Vagina (tissue), 2 donors: ENCODE measurements at places on chromosomes 13 and 19.

GRCh38 chr13:98707281-98707999 lies 45.0 kb downstream of the SLC15A1 start:
- no peak for DNase-seq

DNA sequence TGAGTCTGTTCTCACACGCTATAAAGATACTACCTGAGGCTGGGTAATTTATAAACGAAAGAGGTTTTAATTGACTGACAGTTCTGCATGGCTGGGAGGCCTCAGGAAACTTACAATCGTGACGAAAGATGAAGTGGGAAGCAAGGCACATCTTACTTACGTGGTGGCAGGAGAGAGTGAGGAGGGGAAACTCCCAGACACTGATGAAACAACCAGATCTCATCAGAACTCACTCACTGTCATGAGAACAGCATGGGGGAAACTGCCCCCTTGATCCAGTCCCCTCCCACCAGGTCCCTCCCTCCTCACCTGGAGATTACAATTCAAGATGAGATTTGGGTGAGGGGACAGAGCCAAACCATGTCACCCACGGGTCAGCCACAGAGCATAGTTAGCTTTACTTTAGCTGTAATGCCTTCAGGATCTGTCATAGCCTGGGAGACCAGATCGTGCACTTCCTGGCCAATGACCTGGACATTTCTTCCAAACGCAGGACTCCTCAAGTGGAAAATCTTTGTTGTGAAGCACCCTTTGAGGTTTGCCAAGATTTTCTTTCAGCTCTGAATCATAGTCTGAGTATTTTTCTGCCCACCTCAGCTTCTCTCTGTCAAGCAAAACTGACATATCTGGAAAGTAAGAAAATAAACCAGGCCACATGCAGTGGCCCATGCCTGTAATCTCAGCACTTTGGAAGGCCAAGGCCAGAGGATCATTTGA lies 25.2 kb upstream of the HIF3A start:
- DNase-seq, result no peak

DNA sequence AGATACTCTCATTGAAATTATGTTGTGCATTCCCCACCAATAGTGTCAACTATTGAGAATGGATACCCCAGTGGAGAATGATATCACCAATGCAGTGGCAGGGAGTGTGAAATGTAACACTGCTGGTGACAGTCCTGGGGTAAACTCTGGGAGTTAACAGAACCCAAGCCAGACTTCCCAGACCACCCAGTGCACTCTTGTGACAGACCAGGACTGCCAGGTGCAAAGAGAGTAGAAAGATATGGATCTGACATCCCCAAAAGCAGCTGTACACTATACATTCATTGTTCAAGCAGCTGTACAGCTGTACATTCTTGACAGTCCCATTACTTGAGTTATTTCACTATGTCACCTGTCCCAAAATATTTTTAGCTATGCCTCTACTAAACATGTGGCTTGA lies 886.6 kb downstream of the DIAPH3 start:
- no peak for DNase-seq

GRCh38 chr19:8269724-8270123 lies 38.4 kb downstream of the CD320 start:
- DNase-seq, result no peak

DNA sequence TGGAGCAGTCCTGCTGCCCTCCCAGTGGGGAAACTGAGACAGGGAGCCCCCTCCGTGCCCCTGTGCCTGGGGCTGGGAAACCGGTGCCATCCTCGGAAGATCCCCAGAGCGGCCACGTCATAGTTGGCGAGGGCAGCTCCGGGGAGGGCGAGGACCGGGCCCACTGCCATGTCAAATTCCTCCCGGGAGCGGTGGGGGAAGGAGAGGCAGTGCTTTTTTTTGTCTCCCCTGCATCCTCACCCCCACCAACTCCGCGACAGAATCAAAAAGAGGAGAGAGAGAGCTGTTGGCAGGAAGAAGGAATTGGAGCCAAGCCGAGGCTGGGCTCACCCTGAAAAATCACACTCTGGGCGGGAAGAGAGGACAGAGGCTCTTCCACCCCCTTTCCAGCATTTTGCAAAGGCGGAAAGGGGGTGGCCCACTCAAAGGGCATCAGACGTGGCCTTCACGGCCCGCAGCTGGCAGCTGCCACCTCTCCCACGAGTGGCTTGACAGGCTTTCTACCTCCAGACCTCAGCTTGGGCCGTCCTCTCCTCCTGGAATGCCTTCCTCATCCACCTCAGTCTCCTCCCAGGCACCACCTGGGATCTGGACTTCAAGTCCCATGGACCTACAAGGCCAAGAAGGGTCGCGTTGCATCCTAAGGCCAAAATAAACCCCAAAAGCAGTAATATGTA lies 19.6 kb upstream of the NFIC start:
- no peak for DNase-seq

DNA sequence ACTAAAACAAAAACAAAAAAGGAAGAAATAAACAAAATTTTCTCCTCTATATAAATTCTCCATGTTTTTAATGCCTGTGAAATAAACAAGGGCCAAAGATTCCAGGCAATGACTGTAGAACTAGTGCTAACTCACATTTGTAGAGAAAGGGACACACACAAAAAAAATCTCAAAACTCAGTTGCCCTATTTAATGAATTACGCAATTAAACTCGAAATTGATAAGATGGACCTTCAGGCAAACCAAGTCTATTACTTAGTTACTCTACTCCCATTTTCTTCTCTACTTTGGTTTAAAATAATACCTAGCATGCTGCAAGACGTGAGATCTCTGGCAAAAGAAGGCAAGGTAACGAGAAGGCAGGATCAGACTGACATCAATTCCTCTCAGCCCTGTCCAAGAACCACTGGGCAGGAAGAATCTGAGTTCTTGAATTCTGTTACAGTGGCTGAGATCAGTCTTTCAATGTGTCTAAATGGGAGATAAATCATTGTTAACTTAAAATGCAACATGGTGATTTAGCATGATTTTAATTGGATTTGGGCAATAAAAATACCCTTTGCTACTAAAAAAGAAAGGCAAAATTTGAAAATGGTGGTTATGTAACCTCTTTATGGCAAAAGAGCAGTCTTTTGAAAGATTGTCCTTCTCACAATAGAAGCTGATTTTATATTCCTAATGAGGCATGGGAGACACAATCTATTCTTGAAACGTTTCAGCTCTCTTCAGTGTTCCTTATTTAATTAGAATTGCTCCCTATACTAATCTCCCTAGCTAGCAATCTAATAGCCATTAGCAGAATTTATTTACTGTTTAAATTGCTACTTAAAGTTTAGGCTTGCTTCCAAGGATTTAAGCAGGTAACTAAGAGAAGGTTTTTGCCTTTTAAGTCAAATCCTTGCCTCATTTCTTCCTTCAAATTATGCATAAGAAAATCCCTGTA lies 25.9 kb downstream of the SPRY2 start:
- DNase-seq, result no peak

DNA sequence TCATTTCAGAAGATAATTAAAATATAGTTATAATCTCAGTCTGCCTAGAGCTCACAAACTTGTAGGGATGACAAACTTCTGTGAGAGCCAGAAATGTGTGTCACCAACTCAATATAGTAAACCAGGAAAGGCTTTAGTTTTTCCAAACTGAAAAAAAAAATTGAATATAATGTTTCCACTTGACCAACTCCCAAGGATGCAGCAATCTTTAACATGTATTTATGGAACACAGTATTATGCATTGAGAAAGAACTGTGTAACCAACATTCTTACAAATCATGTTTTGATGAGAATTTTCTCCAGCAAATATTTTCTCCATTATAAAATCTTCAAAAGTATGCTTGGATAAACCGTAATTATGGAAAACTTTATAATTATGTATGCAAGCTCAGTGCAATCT lies 50.1 kb upstream of the KLF12 start:
- DNase-seq, result no peak

DNA sequence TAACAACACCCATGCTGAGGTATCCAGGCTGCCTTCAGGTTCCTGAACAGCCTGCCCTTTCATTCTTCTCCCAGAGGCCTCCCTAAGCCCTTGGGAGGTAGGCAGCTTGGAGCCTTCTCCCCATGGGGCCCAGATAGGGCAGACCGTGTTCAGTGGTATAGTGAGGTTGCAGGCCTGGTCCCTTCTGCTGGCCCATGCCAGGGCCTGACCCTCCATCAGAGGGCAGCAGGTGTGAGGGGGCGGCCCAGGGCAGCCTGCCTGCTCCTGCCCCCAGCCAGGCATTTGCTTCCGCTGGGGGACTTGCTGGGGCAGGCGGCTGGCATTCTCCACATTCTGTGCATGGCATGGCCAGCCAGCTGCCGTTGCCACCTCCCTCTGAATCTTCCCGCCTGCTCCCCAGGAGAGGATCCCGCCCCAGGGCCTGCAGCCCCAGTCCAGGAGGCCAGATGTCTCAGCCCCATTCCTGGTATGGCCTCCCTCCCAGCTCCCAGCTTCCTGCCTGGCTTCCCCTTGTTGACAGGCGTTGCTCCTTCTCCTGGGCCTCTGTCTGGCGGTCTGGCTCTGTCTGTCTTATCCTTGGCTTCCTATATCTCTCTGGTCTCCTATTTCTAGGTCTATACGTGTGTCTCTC lies 8.9 kb downstream of the CIC start:
- DNase-seq, result no peak

DNA sequence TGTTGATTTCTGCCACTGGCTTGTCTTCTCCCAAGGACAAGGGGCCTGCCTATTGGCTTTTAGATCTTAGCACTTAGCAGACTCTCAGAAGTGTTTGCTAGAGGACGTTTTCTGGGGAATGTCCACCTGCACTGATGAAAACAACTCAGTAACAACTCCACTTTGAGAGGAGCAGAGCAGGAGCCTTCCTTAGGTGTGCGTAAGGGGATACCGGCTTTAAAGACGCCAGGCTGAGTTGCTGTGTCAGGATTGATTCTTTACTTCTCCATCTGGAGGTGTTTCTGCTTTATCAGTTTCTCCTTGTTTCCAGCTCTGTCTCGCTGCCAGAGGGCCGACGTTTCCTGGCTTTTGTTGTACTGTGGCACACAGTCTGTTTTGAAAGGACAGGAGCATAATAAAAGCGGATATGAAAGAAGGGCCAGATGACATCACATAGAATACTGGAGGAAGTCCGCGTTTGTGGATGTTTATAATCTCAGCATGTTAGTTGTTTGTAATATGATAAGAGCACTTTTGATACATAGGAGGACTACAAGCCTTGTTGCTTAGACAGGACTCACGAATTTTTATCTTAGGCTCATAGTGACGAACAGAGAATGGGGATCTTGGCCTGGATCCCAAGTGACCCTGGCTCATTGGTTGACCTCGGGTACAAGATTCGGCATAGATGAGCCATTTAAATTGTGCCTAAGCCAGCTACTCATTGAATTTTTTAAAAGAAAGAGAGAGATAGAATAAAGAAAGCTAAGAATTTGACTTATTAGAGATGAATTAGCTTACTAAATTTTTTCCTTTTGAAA lies 34.6 kb downstream of the COL4A2 start:
- DNase-seq, result no peak

- no peak for DNase-seq
These were observed 185.8 kb downstream of the MZT1 start for GRCh38 chr13:72541674-72542073.

GRCh38 chr19:31353833-31354232 lies 4.6 kb upstream of the TSHZ3 start:
- no peak for DNase-seq

DNA sequence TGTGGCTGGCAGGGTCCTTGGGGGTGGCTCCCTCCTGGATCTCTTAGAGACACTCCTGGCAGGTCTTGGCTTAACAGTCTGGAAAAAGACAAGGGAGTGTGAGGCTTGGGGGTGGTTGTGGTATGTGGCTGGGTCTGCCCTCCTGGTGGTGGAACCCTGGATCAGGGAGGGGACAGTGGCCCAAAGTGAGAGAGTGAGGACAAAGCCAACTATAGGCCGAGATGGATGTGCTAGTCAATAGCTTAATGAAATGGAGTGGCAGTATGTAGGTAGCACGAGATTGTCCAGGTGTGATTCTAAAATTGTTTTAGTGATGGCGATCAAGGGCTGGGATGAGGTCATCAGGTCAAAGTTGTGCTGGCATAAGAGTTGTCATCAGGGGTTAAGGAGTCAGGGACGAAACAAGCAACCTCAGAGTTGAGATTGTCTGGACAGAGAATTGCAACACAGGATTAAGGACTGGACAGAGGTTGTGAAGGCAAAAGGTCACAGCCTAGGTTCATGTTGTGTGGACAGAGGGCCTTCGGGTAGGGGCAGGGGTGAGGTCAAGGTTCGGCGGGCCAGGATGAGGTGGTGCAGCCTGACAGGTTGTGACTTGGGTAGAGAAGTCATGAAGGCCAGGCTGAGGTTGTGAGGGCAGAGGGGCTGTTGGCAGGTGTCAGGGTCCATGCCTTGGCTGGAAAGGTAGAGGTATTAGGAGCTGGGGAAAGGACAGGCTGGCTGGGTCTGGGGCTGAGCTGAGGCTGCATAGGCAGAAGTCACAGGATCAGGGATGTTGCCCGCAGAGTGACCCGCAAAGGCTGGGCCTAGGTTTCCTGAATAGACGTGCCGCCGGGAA lies 4.5 kb upstream of the RASAL3 start:
- DNase-seq, result no peak

DNA sequence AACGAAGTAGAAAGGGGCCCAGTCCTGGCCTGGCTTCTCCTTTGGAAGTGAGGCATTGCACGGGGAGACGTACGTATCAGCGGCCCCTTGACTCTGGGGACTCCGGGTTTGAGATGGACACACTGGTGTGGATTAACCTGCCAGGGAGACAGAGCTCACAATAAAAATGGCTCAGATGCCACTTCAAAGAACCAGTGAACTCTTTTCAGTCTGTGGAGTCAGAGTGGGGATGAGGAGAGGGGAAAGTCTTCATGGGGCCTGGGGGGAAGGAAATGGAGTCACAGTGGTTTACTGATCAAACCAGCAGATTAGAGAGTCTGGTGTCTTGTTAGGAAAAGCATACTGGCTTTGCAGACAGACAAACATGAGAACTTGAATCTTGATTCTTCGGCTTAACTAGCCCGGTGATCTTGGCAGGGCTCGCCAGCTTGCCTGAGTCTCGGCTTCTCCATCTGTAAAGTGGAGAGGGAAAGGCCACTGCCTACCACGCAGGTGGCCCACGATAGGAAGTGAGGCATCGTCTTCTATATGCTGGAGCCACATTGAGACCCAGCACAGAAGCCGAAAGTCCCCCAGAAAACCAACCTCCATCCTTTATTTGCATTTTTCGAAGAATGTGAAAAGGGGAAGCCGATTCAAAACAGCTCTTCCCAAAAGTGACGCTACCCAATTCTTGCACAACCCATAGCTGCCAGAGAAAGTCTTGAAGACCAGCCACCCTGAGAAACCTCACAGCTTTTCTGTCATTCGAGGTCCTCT lies at the start of gene FFAR1:
Gene FFAR1 (plus strand): TSS at position 732 of the 759 bp plus-strand sequence. CDS start 3,650 bp downstream, outside the sequence.
- peak; percentile 22 for DNase-seq

- DNase-seq, result no peak
These were observed 18.7 kb upstream of the ZNF888 start for GRCh38 chr19:52941941-52942385.

- no peak for DNase-seq
These were observed 58.3 kb downstream of the RGCC start for GRCh38 chr13:41515491-41516139.

DNA sequence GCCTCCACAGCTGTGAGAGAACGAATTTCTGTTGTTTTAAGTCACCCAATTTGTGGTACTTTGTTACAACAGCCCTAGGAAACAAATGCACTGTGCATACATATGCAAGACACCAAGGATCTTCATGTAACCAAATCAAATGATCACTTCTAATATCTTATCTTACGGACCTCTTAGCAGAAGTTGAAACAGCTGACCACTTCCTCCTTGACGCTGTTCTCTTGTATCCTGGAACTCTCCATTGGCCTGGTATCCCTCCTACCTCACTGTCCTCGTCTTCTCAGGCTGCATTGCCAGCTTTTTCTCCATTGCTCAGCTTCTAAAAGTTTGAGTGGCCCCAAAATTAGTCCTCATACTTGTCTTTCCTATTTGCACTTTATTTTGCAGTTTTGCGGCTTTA lies 200.4 kb downstream of the DLEU7 start:
- DNase-seq, result no peak

- DNase-seq, result no peak
These were observed 874.9 kb downstream of the EFNB2 start for GRCh38 chr13:105660561-105660960.
